ENCODE measurements at places on chromosomes 3 and 15.

GRCh38 chr3:197328198-197328597 is 29.8 kb upstream of the DLG1 start:
- DNase-seq: no peak

- DNase-seq: no peak
These were observed 104.7 kb downstream of the UNC13C start for GRCh38 chr15:54082836-54083492.

GRCh38 chr3:171783626-171784025 is 26.7 kb downstream of the PLD1 start:
- no peak for DNase-seq

DNA sequence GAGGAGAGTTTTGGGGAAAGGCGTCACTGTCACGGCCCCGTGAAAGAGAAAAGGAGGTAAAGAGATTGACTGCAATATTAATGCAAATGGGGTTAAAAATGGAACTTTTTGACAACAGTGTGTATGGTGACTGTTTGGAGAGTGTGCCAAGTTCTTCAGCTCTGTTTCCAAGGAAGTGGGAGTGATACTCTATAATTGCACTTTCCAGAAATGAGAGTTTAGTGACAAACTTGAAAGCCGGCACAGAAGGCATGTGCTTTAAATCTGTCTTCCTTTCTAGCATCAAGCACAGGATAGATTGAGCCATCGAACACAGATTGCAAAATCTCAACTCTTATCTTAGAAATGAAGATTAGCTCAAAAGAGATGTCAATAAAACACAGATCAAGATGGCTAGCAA is 51.9 kb upstream of the SNRPA1 start:
- DNase-seq: no peak

DNA sequence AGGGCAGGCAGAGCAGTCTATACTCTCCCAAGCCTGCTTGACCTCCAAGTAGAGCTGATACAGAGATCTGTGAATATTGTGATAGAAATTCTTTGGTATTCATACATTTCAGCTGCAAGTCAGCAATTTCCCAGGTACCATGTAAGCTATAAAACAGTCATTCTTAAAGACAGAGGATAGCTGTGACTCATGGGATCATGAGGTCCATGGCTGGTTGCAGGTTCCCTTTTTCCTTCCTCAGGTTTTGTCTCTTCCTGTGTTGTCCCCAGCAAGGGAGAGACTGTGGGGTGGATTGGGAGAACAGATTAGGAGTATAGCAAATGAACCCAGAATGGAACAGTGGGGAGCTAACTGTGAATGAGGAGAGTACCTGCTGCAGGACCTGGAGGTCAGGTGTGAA is 5.4 kb upstream of the P4HTM start:
- DNase-seq: no peak

DNA sequence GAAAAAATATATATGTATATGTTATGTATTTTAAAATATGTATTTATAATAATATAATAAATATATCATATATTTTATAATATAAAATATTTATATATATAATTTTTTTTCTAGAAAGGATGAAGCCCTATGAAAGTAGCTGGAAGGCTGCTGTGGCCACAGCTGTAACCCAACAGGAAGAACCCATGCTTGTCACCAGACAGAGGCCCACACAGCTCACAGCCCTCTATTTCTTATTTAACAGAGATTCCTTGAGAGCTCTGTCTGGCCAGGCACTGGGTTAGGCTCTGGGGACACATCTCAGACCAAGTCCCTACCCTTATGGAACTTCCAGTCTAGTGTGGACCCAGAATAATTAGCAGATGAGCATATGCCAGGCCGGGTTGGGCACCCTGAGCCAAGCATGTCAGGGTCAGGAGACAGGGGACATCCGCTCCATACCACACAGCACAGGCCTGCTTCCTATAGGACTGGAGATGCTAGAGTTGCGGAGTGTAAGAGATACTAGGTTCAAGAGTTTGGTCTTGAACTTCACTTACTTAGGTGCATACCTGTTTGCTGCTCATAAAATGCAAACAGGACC is 20.5 kb downstream of the MGLL start:
- DNase-seq: no peak

DNA sequence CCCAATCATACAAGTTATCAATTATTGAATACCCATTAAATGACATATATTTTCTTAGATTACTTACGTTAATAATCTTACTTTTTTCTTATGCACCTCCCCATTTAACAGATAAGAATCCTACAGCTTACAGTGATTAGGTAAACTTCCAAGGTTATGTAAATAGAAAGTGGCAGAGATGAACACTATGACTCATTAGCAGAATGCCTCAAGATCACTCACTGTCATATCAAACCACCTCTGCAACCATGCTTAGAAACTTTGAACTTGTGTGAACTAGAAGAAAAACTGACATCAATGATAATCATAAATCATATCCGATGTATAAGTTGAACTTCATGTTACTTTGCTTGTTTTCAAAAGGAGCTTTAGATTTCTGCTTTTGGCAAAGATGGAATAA is 911.6 kb upstream of the ARPP21 start:
- DNase-seq: no peak

GRCh38 chr15:98843844-98844243 is 163.7 kb downstream of the PGPEP1L start:
- no peak for DNase-seq

DNA sequence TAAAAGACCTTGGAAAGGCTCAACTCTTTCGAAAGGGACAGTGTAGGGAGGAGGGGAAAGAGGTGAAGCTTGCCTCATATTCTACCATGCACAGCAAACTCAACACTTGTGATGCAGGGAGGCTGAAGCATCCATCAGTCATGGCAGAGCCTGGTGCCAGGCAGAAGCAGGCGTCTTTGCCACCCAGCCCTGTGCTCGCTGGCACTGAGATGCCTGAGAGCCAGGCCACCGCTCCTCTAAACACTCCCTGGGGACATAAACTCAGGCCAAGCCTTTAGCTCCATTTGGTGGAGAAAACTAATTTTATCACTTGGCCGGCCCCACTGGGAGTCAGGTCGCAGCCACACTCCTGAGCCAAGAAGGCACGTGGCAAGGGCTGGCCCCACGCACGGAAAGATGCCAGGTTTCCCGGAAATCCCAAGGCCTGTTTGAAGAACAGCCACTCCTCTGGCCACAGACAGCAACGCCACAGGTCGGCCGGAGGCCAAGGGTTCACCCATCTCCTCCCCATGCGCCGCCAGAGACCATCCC is 30.7 kb downstream of the XXYLT1 start:
- no peak for DNase-seq

DNA sequence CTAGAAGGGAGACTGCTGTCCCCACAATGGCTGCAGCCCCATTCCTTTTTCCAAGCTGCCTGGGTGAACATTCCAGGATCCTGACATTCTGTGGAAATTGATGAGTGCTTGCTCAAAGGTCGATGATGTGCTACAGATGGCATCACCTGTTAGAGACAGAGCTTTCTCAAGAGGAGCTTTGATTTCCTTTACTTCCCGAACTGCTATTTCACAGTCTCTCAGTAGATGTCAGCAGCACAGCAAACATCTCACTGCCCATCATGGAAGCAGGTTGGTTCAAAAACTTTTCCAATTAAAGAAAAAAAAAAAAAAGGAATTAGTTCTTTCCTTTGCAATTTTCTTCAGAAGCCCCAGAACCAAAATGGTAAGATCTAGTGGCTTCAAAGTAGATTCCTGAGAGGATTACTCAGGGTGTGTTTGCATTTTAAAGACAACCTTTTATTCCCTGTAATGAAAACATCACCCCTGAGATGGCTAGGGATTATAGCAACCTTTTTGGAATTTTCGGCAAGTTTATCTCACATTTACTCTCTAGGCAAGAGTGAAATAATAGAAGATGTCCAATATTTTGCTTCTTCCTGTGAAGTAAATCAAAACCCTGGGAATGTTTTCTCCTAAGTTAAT is 44.8 kb downstream of the POLR2M start:
- DNase-seq: no peak

GRCh38 chr15:51771773-51772172 is 20.4 kb downstream of the TMOD2 start:
- DNase-seq: no peak

- no peak for DNase-seq
These were observed 226.9 kb upstream of the MRPL3 start for GRCh38 chr3:131729643-131730017.

GRCh38 chr3:183904833-183905780 is 20.4 kb upstream of the PARL start:
- no peak for DNase-seq

DNA sequence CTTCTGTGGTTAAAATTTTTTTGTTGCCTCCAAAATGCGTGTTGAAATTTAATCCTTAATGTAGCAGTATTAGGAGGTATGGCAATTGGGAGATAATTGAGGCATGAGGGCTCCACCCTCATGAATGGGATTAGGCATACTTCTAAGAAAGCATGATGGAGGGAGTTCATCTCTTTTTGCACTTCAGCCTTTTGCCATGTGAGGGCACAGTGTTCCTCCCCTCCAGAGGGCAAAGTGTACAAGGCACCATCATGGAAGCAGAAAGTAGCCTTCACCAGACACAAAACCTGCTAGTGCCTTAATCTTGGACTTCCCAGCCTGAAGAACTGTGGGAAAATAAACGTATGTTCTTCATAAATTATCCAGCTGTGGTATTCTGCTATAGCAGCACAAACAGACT is 429.5 kb downstream of the ZIC1 start:
- no peak for DNase-seq

- no peak for DNase-seq
These were observed 979.0 kb downstream of the TUSC7 start for GRCh38 chr3:117688583-117688982.

GRCh38 chr3:120614765-120615164 is 18.6 kb downstream of the NDUFB4 start:
- DNase-seq: no peak

GRCh38 chr3:180252683-180253082 is 215.9 kb upstream of the PEX5L start:
- no peak for DNase-seq

DNA sequence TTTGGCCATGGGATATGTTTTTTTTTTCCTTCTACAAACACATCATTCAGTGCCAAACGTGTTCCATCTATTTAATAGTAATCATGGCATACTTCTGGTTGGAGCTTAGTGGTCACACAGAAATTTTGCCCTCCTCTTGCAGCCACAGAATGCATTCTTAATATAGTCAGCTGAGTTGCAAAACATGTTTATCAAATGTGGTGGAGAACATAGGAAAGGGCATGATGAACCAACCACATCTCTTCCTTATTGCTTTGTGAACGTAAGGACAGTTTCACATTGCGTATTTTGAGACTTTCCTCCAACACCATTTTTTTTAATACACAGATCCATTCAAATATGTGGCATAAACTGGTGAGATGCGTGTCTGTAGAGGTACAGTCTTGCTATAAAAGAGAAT is 106.8 kb downstream of the BBX start:
- DNase-seq: no peak

DNA sequence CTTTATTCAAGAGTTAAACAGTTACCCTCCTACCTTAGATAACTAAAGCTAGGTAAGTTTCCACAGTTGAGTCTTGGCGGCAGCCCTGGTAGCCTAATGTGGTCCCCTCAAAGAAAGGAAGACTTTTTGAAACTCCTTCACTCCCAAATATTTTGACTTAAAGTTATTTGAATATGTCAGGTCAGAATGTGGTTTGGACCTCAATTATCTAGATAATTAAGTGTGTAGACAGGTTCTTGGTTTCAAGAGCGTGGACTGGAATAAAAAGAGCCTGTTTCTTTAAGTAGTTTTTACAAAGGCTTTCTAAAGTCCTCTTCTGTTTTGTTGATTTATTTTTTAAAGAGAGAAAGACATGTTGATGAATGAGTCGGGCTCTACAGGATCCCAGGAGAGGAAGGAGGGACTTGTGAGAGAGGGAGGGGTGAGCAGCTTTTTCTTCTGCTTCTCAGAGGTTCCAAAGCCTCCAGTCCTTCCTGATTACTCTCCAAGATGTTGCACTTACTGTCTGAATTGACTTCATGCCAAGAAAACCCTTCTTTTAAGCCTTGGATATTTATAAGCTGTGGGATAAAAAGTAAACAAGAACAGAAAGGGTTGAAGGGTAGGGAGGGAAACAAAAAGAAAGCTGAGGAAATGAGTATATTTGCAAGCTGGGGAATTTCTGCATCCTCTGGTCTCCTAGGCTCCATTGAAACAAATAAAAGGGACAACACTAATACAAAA is 457.4 kb downstream of the IGSF11 start:
- no peak for DNase-seq

DNA sequence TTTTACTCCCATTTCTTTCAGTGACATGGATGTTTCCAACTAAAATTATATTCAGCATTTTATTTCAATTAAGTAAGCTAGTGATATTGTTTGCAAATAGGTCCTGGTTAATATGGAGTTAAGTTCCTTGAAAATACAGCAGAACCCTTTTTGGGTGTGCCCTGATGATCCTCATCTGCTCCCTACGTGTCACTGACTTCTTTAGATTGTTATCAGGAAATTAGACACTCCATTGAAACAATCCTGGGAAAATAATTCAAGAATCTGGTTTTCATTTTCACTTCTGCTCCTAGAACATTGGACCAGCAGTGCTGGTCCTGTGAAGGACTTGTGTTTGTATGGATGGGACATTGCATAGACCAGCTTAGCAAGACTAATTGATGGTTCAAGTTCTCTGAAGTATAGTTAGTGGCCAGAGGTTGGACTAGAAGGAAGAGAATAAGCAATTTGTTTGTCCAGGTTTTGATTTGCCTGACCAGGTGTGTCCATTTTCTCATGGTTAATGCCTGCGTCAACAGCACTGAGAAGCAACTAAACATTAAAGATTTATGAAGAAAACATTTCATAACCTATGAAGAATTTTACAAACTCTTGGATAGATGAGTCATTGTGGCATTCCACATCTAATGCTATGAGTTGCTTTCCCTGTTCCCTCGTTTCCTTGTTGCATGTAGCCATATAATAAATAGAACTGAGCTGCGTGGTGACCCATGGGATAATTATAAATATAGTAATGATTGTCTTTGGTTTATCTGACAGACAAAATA is 95.8 kb downstream of the ZPLD1 start:
- no peak for DNase-seq

GRCh38 chr15:80177156-80177555 is 24.4 kb downstream of the FAH start:
- no peak for DNase-seq

DNA sequence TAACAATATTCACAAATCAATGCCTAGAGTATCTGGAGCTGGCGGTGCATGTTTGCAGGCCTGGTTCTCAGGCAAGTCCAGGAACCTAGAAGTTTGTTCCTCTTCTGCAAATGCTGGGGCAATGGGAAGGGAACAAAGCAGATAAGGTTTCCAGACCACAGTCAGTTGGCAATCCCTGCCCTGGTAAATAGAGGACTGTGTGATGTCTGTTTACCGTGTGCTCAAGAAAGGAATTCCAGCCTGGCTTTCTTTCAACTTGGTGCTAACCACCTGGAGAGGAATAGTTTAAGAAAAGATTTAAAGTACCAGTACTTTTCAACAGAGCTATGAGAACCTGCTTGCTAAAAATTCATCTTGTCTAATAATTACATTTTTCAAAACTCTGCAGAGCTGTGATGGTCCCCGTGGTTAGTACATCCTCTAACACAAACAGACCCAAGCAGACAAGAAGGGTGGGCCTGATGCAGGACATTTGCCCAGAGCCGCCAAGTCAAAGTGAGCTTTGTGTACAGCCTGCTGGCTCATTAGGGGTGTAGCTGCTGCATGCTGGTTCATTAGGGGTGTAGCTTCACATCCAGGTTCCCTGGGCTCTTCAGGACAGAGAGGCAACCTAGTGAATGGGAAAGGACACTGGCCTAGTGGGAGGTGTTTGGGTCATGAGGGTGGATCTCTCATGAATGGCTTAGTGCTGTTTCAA is 220.5 kb downstream of the SQOR start:
- DNase-seq: no peak

Measured in mucosa of descending colon (tissue), 3 donors.